Ureter (tissue), 1 donor: ENCODE measurements at places on chromosomes 6 and 20. TPM values are rescaled to one million over a fixed set of nuclear protein-coding genes. Genes with fewer than 3 reads are reported as not detected.

GRCh38 chr20:18705910-18706309, 107.7 kb upstream of the SCP2D1 start:
- DNase-seq = no peak

DNA sequence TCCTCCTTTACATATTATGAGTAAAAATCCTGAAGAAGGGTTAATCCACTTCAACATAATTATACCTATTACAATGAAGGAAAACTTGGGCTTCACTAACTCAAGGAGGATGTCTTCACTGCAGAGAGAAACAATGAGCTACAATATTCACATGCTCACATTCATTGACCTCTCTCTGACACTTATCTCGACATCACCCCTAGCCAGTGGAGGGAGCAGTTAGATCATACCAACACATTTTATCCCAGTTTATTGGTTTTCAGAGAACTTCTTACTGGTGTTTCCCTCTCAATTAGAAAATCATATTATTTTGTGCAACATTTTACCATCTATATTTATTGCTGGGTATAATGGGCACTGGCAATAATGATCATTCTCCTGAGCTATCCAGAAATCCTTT, 646.5 kb downstream of the TENT5A start:
- no peak for DNase-seq

GRCh38 chr20:15654208-15654649, 919.0 kb downstream of the KIF16B start:
- no peak for DNase-seq

- no peak for DNase-seq
Observed at GRCh38 chr6:25452031-25452430, 172.9 kb downstream of the CARMIL1 start.

The DEFB132 gene
- total RNA-seq = not detected
